ENCODE measurements at places on chromosomes 5 and 9.

DNA sequence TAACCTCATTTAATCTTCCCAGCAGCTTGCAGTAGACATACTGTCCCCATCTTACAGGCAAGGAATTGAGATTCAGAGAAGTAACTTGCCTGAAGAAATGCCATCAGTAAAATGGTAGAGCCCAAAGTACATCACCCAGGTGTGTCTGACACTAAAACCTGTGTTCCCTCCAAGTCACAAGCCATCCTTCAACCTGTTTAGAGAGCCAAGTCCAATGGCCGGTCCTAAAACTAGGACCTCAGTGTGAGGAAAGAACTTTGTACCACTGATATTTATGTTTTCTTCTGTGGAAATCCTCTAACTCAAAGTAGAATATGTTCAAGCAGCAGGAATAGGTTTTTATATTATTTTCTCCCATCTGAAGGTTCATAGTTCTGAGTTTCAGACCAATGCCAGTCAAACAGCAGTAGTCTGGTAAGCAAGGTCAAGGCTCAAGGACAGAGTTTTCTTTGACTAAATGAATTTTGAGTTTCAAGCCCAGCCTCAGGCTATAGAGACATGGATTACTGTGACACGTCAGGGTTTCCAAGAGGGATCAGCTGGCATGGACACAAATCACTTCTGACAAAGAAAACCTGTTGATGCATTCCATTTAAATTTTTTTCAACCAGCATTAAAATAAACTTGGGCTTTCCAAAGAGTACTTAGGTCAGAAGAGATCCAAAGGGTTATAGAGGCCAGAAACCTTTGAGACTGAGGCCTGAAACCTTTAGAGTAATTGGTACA is 80.9 kb upstream of the PLPP6 start:
- no peak for DNase-seq

GRCh38 chr5:158838781-158839180 is 260.9 kb downstream of the EBF1 start:
- DNase-seq, result no peak

GRCh38 chr9:89444925-89445765 is 52.8 kb downstream of the SEMA4D start:
- DNase-seq, result no peak

GRCh38 chr5:173736923-173737412 is 120.5 kb upstream of the BOD1 start:
- DNase-seq, result no peak

- no peak for DNase-seq
Measured at GRCh38 chr9:128916204-128916603, 4.6 kb upstream of the PHYHD1 start.

DNA sequence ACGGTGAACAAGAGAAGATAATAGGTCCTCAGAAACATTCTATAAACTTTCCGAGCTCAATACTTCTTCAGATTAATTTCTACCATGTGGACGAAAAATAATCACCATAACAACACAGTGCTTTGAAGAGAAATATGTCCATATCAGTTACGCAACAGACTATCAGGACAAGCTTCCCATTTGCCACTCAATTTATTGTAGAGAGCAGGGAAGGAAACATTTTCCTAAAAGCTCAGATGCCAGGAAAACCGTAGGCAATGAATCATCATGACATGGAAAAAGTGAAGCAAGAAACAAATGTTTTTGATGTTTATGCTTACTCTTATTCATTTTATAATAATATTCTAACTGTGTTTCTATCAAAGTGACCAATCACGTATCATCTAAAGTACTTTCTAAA is 87.6 kb downstream of the S1PR3 start:
- no peak for DNase-seq

- no peak for DNase-seq
Measured at GRCh38 chr5:143908959-143909358, 97.0 kb downstream of the HMHB1 start.

GRCh38 chr9:114878879-114879564 is 51.4 kb downstream of the TNFSF8 start:
- no peak for DNase-seq

DNA sequence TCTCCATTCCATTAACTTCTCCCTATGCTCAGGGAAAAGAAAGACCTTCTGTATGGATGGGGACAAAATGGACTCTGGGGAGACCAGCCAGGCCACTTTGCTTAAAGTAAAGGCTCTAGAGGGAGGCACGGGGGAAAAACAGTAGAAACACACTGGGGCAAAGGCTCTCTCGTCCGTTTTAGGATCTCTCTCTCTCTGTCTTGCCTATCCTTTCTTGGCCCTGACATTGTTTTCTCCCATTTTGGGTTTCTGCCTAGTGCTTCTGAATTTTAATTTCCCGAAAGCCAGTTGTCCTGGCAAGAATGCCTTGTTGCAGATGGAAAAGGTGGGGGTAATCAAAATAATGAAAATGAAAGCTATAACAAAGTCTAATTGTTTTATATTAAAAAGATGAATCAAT is 28.2 kb downstream of the NMUR2 start:
- DNase-seq, result no peak

- DNase-seq, result no peak
Measured at GRCh38 chr9:77127071-77127470, 50.3 kb upstream of the VPS13A start.

DNA sequence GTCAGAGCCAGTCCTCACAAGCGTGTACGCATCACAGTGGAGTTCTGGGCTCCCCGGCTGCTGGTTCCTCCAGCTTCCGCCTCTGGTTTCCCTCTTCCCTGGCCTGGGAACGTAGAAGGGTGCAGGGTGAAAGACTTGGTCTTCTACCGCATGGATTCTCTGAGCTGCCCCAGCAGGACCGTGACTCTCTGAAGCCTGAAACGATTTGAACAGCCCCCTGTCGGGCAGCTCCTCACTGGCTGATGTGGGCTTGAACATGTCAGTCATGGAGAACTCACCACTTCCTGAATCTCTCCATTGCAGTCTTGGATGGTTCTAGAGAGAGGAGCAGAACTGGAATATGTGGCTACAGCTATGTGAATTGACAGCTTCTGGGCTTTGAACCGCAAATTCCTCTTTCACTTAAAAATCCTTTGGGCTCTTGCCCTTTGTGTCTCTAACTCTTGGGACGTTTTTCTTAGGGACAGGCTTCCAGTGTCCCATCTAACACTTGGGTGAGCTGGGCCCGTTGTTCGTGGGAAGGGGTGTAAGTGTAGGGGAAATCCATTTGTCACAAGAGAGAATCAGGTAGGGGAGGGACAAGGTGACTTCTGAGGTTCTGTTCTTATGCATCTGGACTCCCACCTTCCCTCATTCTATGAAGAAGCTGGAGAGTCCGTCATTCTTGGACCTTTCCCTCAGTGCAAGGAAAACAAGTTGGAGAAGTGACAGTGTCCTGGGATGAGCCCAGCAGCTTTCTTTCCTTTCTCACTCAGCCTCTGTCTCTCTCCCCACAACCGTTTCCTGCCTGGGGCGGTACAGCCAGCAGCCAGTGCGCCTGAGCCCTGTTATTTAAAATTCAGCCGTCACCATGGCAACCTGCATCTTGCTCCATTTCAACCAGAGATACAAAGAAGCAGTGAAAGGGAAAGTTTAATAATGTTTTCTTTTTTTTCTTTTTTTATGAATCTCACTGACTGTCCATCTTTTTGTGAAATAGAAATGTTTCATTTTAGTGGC is 84.7 kb downstream of the PTTG1 start:
- DNase-seq, result peak; percentile 23

- peak; percentile 90 for DNase-seq
Measured at GRCh38 chr9:99105152-99106043, 485 bp downstream of the TGFBR1 start.

- peak; percentile 3 for DNase-seq
Measured at GRCh38 chr5:97009212-97009898, 73.5 kb downstream of the LNPEP start.

DNA sequence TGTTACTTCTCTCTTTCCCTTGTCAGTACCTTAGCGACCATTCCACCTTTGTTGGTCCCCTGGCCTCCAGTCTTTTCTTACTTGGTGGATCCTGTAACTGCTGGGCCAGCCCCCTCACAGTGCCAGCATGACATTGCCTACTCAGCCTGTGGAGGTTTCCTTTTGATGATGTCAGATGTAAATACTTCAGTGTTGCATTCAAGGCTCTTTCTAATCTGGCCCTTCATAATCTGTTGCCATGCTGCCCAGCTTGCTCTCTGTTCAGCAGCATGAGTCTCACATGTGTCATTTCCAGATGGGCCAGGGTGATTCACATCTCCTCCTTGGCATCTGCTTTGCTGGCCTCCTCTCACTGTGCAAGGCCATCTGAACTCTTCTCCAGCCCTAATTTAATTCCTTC is 57.1 kb downstream of the MAST4 start:
- no peak for DNase-seq

- no peak for DNase-seq
Measured at GRCh38 chr5:67983251-67984110, 232.1 kb upstream of the PIK3R1 start.

GRCh38 chr5:100855295-100855694 is 47.8 kb downstream of the ST8SIA4 start:
- no peak for DNase-seq

DNA sequence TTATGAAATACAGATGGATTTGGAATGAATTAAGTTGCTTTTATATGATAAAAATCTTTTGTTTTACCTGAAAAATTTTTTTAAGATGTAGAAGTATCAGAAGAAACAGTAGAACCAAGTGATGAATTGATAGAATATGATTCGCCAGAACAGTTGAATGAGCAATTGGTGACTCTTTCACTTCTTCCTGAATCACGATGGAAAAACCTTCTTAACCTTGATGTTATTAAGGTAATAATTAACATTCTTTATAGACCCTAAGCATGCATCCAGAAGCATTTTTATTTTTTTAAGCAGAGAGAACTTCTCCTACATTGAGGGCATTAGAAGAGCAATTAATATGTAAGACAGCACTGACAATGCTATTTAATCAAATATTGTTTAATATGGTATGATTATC is 28.8 kb downstream of the WDR36 start:
- no peak for DNase-seq

DNA sequence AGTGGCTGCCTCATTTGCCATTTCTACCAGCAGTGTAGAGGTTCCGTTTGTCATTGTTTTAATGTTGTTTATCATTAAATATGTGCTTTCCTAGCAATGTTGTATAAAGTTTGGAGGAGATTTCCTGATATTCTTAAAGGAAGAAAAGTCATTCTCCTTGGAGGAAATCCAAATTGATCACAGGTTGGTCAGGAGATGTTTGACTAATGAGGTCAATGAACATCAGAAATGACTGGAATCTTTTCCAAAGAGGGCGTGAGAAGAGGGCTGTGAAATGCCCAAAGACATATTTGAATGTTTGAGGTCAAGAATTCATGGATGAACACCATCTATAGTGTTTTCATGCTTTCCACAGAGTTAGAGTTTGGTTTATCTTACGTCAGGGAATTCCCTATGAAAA is 471.3 kb downstream of the MAT2B start:
- no peak for DNase-seq

DNA sequence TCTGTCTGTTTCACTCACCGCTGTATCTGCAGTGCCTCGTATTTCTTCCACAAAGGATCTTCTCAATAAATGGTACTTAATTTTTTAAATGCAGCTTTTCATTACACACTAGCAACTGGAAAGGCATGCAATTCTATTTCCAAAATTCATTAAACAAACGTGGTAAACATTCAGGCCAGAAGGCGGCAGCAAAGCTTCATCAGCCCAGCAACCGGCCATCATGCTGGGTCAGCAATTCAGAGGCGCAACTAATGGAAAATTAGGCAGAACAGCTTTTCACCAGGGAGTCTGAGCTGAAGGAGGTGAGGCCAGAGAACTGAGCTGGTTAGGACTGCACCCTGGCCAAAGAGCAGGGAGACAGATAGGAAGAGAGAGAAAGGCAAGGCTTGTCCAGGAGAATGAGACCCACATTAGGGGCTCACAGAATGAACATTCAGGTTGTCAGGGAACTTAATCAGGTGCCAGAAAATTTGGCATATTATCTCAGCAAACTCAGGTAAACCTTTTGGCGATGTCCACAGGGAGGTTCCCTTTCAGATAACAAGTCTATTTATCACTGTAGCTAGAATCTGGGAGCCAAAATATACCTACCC is 17.7 kb upstream of the RNF180 start:
- peak; percentile 47 for DNase-seq

GRCh38 chr5:171450423-171451331 is 31.2 kb downstream of the FGF18 start:
- DNase-seq, result no peak

DNA sequence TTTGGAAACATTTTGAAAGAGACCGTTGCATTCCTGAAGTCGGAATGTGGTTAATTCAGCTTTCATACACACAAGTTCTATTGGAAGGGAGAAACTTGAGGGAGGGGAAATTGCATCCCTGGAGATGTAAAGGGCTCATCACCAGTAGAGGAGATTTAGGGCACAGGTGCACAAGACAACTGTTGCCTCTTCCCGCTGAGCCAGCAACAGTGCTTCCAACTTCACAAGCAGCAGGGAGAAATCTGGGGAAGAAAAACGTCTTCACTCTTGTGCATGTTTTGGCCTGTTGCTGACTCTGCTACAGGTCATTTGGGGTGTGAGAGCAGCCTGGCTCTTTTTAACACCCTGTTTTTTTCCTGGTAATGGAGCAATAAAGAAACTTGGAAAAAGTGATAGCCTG is 277.9 kb downstream of the GAS1 start:
- no peak for DNase-seq

- DNase-seq, result no peak
Measured at GRCh38 chr5:109998726-109999125, 309.0 kb downstream of the MAN2A1 start.

DNA sequence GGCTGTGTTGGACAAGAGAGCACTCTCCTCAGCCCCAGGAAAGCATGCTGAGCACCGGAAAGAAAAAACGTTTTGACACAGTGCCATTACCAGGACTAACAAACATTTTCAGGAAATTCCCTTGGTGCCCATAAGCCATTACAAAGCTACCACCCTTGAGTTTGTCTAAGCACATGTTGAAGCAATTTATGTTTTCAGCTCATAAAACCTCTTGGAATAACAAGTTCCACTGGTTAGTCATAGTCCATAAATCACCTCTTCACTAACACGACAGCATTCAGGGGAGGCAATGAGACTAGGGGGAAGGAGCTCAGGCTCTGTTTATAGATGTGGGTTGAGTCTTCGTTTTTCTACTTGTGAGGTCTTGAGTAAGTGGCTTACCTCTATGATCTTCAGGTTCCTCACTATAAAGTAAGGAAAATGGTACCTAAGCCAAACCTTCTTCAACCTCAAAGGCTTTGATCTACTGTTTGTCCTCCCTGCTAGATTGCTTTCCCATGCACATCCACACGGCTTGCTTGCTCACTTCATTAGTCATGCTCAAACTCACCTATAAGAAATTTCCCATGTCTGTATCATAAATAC is 65.4 kb downstream of the DRD1 start:
- DNase-seq, result no peak

DNA sequence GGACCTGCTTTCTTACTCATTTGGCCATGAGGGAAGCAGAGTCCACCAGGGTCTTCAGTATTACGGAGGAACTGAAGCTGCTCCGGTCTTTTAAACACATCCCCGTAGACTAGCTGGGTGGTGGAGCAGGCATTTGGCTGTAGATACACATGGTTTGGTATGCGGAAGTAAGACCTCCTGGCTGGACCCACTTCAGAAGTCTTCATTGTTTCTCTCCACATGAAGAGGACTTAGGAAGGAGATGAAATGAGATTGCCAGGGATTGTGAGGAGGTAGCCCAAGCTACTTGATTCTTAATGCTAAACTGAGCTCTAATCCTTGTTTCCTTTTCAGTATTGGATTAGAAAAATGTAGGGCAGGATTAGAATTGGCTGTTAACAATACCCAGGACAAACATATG is 32.9 kb downstream of the STXBP1 start:
- no peak for DNase-seq
